ENCODE measurements at places on chromosomes 13 and 19.

DNA sequence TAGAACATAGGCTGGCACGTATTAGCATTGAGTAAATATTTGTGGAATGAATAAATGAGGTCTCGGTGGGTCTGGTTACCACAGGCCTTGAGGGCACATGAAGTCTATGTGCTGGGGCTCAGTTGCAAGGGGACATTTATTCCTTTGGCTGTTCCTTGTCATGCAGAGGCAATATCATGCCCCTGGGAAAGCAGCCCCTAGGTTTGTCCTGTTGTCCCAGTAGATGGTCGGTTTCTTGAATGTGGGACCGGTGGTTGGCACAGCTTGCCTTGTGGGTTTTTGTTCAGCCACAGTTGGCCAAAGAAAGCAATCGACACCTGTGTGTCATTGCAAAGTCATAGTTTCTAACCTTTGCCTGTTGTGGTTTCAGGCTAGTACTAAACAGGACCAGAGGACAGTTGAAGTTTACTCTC lies 24.7 kb upstream of the GPR183 start:
- DNase-seq, result no peak

- no peak for DNase-seq
Measured at GRCh38 chr13:110062077-110062776, 244.7 kb downstream of the COL4A1 start.

- DNase-seq, result no peak
Measured at GRCh38 chr13:18948664-18949488, 232.7 kb downstream of the TUBA3C start.

- DNase-seq, result no peak
Measured at GRCh38 chr19:19232261-19232721, 20.5 kb downstream of the NCAN start.

DNA sequence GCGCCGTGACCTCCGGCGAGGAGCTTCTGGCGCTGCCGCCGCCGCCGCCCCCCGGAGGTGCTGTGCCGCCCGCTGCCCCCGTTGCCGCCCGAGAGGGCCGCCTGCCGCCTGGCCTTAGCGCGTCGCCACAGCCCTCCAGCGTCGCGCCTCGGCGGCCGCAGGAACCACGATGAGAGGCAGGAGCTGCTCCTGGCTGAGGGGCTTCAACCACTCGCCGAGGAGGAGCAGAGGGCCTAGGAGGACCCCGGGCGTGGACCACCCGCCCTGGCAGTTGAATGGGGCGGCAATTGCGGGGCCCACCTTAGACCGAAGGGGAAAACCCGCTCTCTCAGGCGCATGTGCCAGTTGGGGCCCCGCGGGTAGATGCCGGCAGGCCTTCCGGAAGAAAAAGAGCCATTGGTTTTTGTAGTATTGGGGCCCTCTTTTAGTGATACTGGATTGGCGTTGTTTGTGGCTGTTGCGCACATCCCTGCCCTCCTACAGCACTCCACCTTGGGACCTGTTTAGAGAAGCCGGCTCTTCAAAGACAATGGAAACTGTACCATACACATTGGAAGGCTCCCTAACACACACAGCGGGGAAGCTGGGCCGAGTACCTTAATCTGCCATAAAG lies 4.8 kb downstream of the PDX1 start:
- DNase-seq, result no peak

DNA sequence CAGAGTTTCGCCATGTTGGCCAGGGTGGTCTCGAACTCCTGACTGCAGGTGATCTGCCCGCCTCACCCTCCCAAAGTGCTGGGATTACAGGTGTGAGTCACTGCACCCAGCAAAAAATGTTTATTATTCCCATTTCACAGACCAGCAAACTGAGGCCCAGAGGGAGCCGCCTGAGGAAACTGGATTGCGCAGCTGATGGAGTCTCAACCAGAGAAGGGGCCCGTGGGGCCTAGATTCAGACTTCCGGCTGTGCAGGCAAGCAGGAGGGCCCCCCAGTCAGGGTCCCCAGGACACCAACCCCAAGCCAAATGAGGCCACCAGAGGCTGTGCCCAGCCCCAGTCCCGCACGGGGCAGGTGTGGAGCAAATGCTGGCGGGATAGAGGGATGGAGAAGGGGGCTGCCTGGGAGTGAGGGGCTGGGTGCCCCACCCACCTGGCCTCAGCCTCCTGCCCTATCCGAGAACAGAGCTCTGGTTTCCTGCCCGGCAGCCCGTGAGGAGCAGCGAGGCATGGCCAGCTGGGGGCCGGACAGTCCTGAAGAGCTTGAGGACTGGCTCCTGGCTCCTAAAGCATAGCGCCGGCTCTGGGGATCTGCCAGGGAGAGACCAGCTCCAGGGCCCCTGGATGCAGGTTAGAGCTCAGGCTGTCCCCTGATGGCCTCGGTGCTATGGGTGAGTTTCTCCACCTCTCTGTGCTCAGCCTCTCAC lies 22.0 kb downstream of the MISP start:
- no peak for DNase-seq

DNA sequence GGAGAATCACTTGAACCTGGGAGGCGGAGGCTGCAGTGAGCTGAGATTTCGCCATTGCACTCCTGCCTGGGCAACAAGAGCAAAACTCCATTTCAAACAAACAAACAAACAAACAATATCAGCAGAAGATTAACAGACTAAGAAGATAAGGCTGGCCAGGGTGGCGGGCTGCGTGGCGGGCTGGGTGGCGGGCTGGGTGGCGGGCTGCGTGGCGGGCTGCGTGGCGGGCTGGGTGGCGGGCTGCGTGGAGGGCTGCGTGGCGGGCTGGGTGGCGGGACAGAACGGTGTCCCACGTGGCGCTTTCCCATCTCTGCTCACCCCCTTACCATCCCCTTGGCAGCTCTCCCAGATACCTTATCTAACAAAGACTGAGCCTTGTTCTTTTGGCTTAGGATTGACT lies 196.2 kb downstream of the COL4A1 start:
- no peak for DNase-seq

DNA sequence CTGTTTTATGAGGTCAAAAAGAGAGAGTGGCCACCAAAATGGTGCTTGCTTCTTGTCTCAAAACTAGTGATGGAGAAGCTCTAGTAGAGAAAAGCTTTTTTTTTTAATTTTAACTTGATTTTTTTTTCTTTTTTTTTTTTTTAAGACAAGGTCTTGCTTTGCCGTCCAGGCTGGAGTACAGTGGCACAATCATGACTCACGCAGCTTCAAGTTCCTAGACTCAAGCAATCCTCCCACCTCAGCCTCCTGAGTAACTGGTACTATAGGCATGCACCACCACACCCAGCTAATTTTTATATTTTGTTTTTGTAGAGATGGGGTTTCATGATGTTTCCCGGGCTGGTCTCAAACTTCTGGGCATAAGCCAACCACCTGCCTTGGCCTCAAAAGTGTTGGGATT lies 279.0 kb downstream of the TBC1D4 start:
- DNase-seq, result no peak

- DNase-seq, result no peak
Measured at GRCh38 chr13:97979051-97979450, 25.6 kb downstream of the IPO5 start.

- no peak for DNase-seq
Measured at GRCh38 chr19:3701200-3701599, 932 bp upstream of the PIP5K1C start.

GRCh38 chr13:35481777-35482176 lies 5.3 kb upstream of the MAB21L1 start:
- no peak for DNase-seq

DNA sequence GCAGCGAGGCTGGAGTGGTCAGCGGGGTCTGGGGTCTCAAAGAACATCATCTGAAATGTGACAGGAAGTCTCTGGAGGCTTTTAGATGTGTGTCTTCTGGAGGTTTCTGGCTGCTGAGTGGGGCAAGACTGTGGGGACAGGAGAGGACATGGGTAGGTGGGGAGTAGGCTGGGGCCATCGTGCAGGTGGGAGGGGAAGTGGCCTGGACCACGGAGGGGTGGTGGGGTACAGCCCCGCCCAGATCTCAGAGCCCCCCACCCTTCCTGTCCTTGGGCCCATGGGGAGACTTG lies 6.2 kb downstream of the AP1M1 start:
- no peak for DNase-seq

- no peak for DNase-seq
Measured at GRCh38 chr13:32938907-32939306, 77.3 kb upstream of the KL start.

Measured in stimulated activated CD4-positive, alpha-beta T cell treated with anti-CD3 and anti-CD28 coated beads, TNF-alpha, amount 100 ng/mL, for 1 hour (primary cell).